ENCODE measurements at places on chromosomes 12 and 14.

- DNase-seq = peak; percentile 22
Observed at GRCh38 chr14:105168496-105168978, at the start of gene JAG2. JAG2 (minus strand) TSS chr14:105168776; CDS start chr14:105168420, 356 bp downstream.

DNA sequence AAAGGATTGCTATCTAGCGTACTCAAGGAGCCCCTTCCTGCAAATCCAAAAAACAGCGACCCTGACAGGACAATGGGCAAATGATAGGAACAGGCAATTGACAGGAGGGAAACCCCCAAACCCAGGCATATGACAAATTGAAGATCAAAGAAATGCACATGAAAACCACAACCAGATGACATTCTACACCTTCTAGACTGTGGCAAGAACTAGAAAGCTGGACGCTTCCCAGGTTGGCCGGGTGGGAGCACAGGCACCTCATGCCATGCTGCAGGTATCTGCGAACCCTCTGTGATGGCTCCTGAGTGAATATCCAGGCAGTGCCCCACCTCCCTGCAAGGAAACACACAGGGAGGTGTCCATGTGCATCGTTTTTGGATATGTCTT is 37.1 kb downstream of the CMKLR1 start:
- no peak for DNase-seq

GRCh38 chr12:50070314-50071060 is 13.1 kb downstream of the ASIC1 start:
- DNase-seq = peak; percentile 85

DNA sequence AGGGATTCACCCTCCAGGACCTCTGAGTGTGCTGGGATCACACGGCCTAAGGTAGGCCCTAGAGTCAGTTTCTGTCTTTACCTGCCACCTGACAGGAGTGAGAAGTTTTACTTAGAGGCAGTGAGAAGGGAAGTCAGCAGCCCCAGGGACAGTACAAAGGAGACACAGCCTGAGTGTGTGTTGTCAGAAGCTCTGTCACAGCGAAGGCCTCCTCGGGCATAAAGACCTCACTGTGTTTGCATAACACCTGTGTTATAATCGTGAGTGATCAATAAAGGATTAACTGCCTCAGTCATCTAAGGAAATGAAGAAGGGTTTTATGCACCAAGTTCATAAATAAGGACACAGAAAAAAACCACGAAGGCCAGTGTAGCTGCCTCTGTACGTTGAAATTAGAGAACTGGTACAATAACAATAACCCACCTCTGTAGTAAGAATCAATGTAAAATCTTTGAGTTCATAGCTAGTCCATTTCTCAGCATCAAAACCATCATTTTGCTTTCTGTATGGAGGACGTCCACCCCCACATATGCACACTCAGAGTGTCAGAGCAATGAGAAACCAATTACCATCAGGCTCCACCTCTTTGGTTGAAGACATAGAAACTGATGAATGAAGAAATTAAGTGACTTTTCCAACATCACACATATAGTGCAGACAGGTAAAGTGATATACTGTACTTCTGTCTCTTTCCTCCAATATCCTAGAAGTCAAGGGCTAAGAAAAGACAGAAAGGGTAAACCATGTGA is 159.3 kb downstream of the DAD1 start:
- DNase-seq = no peak

DNA sequence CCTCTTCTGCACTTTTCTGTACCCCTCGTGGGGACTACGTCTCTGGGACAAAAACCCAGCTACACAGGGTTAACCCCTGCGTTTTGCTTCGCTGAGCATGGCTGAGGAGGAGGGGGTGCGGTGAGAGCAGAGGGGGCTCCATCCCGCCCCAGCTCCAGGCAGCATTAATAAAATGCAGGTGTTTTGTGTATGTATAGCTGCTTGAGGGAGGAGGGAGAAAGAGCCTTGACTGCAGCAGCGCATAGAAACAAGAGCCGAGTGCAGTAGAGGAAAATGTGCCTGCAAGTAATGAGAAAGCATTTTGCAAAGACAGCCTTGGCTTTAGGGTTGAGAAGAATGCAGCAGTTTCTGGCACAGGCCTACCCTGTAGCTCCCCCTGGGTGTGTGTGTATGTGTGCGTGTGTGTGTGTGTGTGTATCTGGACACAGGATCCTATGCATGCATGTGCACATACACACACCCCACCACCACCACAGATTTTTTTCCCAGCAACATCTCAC is 103.9 kb downstream of the ZFP36L1 start:
- peak; percentile 29 for DNase-seq

- no peak for DNase-seq
Observed at GRCh38 chr12:3263939-3264922, 187.1 kb downstream of the TSPAN9 start.

- DNase-seq = no peak
Observed at GRCh38 chr12:70721216-70721615, 84.0 kb upstream of the PTPRB start.

DNA sequence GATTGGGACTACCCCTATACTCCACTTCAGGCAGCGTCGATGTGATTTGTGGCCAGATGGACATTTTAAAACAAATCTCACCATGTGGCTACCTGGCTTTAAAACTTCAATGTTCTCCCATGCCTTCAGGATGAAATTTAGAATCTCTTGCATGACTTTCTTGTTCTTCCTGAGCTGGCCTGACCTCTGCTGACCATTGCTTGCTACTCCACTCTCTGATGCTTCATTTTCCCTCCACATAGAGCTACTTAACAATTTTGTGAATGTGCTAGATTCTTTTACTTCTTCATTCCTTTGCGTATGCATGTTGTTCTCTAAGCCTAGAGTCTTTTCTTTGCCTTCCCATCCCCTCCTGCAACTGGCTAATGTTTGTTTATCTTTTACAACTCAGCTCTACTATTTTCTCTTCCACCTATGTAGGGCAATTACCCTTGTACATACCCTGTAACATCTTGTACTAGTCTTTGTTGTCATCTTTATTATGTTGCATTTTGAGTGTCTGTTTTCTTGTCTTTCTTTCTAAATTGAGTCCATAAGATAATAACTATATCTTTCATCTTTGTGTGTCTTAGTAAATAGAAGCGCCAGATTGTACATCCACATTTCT is 41.2 kb downstream of the YLPM1 start:
- peak; percentile 62 for DNase-seq

- DNase-seq = no peak
Observed at GRCh38 chr14:101853455-101854018, 92.0 kb downstream of the PPP2R5C start.

DNA sequence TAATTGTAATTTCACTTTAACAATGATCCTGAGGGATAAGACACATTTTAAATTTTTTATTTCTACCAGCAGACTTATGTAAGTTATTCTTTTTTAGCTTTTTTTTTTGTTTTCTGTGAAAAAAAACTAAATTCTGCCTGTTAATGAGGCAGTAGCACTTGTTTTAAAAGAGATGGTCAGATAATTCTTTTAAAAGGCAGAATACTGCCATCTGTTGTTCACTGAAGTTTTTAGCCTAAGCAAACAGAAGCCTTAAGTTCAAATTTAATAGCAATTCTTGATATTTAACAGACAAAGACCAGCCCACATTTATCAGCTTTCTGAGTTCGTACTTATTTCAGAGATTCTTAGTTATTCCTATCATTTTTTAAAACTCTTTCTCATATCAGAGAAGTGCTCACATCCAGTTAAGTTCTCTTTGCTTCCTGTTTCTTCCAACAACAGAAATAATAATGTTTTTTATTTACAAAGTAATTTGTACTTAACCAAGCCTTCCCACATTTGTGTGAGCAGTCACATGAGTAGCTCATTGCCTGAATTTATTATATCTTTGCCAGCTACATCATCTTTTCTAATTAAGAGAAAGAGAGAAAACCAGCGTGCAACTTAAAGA is 93.4 kb upstream of the SLCO1C1 start:
- DNase-seq = peak; percentile 47

- DNase-seq = no peak
Observed at GRCh38 chr12:26212988-26213387, 17.6 kb downstream of the SSPN start.

DNA sequence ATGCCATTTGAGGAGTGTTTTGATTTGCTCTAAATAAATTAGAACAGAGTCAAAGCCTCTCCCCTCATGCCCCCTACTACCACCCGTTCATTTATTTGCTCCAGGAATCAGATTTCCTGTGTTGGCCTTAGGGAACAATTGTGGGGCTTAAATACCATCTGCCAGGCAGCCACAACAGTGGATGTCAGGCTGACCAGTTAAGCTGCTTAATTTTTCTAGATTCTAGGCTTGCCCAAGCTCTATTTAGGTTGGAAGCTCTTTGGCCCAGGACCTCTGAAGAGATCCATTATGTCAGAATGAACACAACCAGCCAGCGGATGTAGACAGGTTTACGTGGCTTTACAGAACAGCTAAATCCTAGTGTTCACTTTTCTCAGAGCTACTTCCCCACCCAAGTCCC is 1.0 kb upstream of the TIMELESS start:
- DNase-seq = no peak

- no peak for DNase-seq
Observed at GRCh38 chr14:56153267-56153666, 35.1 kb downstream of the PELI2 start.

GRCh38 chr12:111445726-111446581 is 40.2 kb downstream of the SH2B3 start:
- DNase-seq = peak; percentile 54

DNA sequence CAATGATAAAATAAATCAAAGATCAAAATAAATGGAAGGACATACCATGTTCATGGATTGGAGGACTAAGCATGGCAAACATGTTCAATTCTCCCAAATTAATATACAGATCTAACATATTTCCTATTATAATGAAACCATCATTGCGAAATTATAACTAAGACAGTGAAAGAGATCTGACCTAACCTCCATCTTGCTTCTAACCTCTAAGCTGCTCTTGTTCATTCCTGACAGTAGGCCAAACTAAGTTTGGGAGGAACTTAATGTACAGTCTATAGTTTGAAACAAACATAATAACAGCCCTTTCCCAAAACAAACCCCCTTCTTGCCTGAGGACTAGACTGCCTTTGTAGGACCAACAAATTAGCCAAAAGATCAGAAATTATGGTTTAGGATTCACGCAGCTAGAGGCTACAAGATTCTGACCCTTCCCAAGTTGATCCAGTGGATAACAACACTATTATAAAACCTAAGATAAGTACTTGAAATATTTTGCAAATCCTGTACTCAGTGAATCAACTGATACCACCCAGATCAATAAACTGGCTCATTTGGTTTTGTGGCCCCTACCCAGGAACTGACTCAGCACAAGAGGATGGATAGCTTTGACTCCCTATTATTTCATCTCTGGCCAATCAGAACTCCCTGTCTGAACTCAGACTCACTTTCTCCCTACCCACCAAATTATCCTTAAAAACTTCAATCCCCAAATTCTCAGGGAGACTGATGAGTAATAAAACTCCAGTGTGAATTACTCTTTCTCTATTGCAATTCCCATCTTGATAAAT is 41.7 kb upstream of the OR5AU1 start:
- no peak for DNase-seq

DNA sequence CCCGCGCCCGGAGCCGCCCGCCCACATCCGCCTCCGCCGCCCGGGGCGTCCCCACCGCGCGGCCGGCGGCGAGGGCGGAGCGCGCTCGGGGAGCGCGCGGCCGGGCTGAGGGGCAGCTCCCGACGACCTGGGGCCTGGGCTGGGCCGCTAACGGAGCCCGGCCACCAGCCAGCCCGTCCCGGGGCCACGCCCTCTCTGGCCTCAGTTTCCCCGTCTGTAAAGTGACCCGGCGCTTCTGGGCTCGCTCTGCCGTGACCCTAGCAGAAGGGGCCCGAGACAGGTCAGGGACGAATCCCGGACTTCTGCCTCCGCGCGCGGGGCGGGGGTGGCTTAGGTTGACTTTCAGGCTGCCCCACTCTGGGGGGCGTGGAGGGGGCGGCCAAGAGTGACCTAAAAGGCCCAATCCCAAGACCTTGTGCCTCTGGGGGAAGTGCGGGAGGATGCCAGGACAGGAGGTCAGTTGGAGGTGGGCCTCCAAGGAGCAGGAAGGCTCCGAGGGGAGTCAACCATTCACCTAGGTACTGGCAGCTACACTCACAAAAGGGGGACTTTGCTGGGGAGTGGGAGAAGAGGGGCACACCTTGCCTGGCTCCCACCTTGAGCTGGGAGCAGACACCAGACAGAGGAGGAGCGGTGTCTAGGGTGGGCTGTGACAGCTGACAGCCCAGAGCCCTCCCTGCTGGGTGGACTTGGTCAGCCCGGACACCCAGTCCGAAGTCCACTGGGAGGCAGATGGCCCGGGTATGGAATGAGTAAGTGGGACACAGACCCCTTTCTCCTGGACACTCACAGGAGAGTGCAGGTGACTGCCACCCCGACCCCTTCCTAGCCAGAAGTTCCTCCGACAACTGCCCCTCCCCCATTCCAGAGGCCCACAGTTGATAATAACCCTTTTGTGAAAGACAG is 486 bp upstream of the AKT1 start:
- DNase-seq = peak; percentile 60

DNA sequence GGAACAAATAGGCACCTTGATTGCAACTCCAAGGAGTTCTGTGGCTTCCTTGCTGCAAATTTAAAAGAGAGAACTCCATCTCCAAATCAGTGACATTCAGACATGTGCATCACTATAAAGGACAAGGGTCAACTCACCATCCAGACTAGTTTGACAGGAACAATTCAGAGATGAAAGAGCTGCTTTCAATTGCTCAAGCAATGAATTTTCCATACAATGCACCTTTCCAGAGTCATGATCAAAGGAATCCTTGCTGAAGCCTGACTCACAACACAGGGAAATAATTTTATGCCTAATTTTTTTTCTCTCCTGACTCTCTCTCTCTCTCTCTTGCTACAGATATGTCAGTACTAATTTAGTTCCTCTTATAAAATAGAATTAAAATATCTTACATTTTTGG is 380.5 kb upstream of the GARIN6 start:
- DNase-seq = no peak

- DNase-seq = no peak
Observed at GRCh38 chr12:131087991-131088700, 134.4 kb downstream of the ADGRD1 start.

DNA sequence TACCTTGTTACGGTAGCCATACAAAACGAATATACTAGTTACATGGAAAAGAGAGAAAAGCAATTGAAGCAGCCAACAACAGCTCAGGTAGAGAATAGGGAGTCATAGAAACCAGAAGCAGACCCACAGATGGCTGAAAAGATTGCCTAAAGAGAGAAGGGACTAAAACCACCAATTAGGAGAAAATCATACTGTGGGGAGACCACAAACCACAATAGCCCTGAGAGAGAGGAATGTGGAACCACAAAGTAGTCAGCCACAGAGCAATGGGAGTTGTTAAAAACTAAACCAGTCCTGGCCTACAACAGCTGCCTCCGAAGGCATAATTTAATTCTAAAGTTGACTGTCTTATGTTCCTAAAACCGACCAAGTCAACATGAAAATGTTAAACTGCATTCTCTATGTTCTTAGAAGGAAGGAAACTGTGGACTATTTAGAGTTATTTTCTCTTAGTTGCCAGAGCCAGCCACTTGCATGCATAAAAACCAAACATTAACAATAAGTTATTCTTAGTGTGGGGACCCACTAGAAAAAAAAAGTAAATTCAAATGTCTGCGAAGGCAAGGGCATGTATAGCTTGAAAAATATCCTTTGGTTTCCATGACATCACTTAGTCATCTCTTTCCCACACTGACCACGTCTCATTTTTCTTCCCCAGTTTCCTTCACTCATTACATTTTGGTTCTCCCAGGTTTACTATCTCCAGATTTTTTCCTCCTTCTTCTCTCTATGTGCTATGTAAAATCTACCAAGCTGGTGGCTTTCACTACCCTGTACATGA is 398.1 kb downstream of the NOVA1 start:
- no peak for DNase-seq

All from EL (cell line).